ENCODE measurements at places on chromosomes 3 and 15.

- no peak for DNase-seq
These were observed 41.7 kb upstream of the ADAMTSL3 start for GRCh38 chr15:83612226-83612625.

- no peak for DNase-seq
These were observed 108.1 kb upstream of the ABHD17C start for GRCh38 chr15:80587007-80587406.

GRCh38 chr3:126083511-126083912 lies 412 bp downstream of the SLC41A3 start:
- no peak for DNase-seq

DNA sequence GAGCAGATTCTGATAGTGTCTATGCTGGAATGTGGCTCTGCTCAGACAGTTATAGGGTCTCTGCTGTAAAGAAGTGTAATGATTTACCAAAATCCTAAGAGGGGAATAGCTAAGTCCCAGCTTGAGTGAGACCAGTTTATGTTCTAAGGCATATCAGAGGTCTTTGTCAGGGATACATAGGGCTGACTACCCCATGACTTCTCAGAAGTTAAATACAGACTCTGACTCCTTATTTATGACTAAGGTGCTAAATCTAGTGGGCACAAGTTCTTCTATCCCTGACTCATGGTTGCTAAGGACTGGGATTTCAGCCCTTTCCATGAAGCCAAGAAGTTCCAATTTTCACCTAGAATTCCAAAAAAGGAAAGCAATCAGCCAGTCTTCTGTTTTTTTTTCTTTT lies 192.6 kb upstream of the POU1F1 start:
- no peak for DNase-seq

DNA sequence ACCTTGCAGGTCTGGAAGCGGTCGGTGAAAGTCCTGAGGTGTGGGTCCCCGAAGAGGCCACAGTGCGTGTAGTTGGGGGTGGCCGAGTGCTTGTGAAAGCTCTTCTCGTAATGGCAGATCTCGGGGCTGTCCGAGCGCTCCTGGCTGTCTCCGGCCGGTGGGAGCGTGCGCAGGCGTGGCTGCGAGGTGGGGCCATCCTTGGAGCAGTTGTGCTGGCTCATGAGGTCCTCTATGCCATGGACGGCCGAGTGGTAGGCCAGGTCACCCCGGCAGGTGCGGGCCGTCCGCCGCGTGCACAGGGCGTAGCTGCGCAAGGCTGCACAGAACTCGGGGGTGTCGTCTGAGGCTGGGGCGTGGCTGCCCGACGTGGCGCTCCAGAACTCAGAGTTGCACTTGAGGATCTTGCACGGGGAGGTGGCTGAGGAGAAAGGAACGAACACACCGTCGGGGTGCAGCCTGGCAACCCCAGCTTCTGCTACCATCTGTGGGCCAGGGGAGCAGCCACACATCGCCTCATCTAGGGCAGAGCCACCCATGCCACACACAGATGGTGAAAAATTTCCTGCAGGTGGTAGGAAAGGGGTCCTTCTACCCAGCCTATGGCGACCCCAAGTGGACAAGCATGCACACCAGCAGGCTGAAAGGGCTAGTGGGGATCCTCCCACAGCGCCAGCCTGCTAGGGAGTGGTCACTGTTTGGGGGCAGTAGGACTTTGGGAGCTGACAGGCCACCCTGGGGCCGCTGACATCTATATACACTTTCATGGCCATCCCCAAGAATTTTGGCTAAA lies 36.7 kb downstream of the RGMA start:
- DNase-seq, result no peak

Measured in AG04449 (cell line).